ENCODE measurements at places on chromosomes 16 and 17.

DNA sequence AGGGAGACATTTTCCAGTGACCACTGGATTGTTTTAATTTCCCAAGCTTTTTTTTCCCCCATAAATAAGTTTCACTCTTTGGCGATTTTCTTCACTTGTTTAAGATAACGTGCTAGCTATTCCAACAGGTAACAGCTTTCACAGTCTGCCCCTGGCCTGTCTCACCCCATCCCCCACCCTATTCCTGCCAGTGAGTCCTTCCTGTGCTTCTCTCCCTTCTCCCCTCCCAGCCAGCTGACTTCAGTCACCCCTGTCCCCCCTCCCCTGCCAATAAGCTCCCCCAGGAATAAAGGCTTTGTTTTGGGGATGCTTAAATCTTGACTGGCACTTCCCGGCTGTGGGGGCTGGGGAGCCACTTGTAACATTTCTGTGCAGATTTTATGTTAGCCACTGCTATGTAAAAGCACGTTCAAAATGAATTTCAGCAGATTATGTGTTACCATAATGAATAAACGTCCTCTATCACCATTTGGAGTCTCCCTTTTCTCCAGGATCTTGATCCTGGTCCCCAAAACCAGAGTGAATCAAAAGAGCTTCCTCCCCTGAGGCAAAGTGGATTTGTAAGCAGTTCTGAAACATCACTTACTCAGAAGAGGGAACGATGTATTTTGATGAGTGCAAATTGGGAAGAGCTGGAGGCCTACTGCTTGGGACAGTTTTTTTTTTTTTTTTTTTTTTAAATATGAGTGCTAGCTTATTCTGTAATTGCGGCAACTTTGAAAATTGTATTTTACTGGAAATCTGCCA is 58.2 kb downstream of the IGF2BP1 start:
- no peak for DNase-seq

DNA sequence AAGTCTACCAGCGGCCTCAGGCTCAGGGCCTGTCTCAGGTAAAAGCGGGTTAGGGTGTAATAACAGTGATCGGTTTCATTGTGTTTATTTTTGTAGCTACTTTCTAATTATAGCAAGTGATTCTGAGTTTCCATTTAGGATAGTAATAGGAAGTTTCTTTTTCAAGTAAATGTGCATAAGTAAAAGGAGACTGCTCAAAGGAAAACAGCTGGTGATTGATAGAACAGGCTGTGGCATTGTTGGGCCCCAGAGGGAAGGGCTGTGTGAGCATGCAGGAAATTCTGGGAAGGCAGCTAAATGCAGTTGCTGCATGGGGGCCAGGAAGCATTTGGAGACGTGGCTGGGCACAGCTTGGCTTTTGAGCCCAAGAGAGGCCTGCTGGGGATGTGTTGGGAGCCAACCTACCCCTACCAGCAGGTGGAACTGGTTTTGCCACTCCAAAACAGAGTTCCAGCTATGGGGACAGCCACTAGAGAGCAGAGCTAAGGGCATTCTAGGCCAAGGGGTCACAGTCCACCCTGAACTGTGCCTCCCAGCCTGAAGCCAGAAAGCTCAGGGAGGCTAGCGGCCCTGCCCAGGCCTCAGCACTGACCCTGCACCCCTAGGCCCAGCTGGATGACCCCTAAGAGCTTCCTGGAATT is 12.6 kb downstream of the SNX20 start:
- DNase-seq = no peak

- no peak for DNase-seq
These were observed 10.4 kb downstream of the ABR start for GRCh38 chr17:1169221-1169928.

DNA sequence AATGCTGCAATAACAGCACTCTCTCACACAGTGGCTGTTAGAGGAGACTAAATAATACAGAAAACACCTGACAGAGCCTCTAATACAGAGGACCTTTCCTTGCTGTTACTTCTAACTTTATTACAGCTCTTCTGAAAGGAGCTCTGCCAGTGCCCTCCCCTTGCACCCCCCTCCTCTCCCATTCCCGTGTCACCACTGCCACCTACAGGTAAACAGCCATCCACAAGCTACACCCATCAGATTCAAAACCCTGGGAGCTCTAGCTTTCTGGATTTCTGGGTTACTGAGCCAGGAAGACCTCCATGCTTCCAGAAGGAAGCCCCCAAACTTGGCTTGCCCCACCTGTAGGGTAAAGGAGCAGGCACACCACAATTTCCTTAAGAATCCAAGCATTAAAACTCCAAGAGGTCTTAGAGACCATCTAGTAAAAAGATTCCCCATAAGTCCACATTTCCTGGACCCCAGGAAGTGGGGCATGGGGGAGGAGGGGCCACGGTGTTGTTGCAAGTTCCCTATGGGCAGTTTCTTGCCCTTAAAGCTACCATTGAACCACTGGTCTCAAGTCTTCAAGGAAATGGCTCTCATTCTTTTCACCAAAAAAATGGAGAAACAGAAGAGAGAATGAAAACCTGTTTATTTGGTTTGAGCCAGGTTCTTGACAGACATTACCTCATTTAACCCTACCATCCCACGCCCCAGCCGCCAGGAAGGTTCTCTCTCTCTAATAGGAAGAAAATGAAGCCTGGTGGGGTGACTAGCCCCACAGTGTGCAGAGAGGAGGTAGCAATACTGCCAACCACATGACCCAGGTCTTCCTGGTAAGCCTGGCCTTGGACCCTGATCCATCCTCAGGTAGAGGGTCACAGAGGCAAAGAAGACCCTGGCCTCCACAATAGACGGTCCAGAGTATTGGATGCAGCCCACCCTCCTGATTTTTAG is 52.8 kb downstream of the TOM1L2 start:
- DNase-seq = no peak

DNA sequence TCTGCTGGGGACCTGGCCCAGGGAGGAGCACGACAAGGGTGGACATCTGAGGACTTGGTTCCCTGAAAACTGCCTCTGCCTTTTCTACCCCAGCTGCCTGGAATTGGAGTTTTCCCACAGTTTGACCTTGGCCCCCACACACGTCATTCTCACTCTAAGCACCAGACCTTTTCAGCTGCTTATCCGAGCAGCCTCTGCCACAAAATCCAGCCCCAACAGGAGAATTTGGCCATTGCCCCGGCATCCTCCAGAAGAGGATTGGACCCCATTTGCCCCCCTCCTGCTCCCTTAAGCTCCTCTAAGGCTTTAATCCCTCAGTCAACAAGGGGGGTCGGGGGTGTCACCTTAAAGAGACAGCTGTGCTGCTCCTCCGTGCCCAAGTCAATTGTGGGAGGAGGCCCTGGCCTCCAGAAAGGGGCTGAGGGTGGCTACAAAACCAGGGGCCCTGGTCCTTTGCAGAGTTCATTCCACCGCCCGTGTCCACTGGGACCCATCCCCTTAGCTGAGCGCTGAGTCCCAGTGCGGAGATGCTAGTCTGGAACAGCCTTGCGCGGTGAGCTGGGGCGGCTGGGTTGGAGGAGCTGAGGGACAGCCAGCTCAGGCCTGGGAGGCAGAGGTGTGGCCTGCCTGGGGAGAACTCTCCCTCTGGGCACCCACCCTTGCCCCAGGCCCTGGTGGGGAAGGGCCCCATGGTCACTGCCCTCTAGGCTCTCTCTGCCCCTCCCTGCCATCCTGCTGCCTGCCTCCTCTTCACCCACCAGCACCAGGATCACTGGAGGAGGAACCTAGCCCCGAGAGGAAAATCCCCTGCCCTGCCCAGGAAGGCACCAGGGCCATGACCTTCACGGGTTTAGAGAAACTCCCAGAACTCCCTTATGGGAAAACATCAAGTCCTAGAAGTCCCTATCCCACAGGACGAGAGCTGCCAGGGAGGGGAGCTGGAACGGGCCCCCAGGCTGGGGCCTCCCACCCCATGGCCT is 18.8 kb downstream of the TTYH2 start:
- no peak for DNase-seq

DNA sequence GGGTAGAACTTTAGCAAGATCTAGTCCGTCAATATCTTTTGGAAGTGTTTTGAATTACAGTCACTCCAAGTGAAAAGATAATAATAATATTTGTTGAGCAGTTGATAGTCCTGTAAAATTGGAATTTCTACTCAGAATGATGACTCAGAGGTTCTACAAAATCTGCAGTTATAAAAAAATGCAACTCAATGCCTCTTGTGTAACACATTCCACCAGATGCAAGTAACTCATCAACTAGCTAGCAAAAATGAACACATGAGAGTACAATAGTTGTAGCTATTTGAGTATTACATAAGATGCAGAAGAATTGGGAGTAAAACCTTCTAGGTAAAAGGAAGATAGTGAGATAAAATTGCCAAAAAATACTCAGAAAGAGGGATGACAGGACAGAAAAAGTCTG is 177.2 kb downstream of the CDH8 start:
- no peak for DNase-seq

All from GOT3 (cell line).